T follicular helper cell (primary cell): ENCODE measurements at places on chromosomes 2 and 18.

DNA sequence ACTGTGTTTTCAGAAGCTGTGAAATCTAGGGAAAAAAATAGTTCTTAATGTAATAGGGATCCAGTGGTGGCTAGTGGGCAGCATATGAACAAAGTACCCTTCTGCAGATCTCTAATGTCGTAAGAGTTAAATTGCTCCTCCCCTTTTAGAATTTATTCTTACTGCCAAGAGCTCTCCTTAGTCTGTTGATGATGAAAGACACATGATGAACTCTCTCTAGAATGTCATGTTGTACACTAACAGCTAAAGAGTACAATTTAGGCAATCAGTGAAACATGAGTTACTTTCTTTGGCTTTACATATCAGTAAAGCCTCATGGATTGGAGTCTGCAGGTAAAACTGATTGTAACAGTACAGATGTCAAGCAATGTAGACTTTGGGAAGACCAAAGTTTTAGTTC lies 84.2 kb downstream of the SLC39A10 start:
- no peak for DNase-seq

- DNase-seq = no peak
Measured at GRCh38 chr2:68428126-68428525, 39.0 kb downstream of the FBXO48 start.

GRCh38 chr2:121080013-121080772 lies 204.8 kb downstream of the TFCP2L1 start:
- DNase-seq = no peak

DNA sequence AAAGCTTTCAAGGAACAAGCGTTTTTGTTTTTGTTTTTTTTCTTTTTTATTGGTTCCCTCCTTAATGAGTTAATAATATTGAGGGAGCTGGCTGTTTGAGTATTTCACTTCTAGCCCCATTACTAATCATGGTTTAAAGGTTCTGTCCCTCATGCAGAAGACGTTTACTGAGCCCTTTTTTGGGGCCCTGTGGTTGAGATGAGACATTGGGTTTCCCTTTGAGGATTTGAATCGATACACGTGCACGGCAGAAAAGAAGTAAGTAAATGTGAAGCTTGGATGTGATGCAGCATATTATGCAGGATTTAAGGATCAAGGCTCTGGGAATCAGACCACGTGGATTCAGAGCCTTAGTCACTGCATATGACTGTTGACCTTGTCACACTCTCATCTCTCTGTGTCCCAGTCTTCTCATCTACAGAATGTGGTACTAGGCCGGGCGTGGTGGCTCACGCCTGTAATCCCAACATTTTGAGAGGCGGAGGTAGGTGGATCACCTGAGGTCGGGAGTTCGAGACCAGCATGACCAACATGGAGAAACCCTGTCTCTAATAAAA lies 1.0 kb upstream of the CHST10 start:
- DNase-seq = no peak
